ENCODE measurements at places on chromosomes 6 and 20. TPM values are rescaled to one million over a fixed set of nuclear protein-coding genes. Genes with fewer than 3 reads are reported as not detected.

PHF1 gene
- total RNA-seq: 51.4 TPM

DNA sequence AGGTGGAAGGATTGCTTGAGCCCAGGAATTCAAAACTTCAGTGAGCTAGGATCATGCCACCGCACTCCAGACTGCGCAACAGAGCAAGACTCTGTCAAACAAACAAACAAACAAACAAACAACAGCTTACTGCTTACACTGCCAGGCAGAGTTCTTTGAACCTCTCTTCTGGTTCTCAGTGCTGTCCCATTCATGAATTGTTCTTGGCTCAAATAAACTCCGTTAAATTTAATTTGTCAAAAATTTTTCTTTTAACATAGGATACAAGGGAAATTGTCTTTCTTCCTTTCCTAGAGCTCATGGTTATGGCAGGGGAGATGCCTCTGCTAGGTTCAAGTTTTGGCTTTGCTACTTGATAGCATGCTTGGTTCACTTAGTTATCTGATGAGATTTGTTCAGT is 29.7 kb upstream of the RFPL4B start:
- DNase-seq: no peak
- peaks cover 29% of the 10 kb centered on the region for H3K27me3 ChIP-seq
- no peaks in the 10 kb centered on the region for H3K4me1 ChIP-seq
- H3K4me3 ChIP-seq: no peak overlapping the region

- H3K27me3 ChIP-seq: no peaks in the 10 kb centered on the region
- no peak overlapping the region for H3K4me3 ChIP-seq
- DNase-seq: no peak
- no peak overlapping the region for H3K27ac ChIP-seq
- peaks cover 51% of the 10 kb centered on the region for H3K36me3 ChIP-seq
Observed at GRCh38 chr6:36374972-36375371, 12.5 kb downstream of the ETV7 start.

- no peaks in the 10 kb centered on the region for H3K27me3 ChIP-seq
- no peak overlapping the region for H3K27ac ChIP-seq
- peak overlapping the region; percentile 73 for H3K4me3 ChIP-seq
Observed at GRCh38 chr6:119350952-119351372, 1.4 kb upstream of the MAN1A1 start.

- peaks cover 34% of the 10 kb centered on the region for H3K36me3 ChIP-seq
- peaks cover 37% of the 10 kb centered on the region for H3K4me1 ChIP-seq
- no peak overlapping the region for H3K4me3 ChIP-seq
- DNase-seq: no peak
Observed at GRCh38 chr6:16504609-16505008, 256.7 kb downstream of the ATXN1 start.

DNA sequence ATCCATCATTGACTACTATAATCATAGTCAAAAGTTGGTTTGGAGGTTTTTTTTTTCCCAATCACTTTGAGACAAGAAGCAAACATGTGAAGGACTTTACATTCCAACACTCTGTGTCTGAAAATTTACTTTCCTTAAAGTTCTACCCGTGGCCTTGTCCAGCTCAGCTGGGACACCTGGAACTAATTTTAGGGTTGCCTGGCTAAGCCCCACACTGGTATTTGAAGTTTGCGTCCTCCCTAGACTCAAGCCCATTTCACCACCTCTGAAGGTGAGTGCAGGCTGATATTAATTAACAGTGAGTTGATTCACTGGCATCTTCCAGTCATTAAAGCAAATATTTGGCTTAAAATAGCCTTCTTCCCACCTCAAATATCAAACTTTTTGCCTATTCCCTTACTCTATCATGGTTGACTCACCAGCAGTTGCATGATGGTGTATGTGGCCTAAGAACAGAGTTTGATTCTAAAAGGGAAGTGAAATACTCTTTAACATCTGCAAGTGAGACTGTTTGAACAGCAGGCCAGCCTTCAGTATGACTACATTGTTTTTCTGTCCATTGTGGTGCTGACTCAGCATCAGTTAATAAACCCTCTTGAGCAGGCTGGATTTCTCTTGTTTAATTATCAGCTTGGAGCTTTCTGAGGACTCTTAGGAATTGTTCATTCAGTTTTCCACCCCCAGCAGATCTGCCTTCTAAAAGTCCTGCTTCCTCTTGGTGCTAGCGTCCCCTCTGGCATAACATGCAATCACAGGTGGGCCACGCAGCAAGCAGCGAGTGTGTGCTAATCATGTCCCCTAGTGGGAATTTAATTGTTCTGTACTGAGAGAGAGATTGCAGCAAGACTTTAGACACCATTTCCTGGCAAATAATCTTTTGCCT is 1.8 kb upstream of the PRDM1 start:
- peak overlapping the region; percentile 71 for H3K27ac ChIP-seq
- no peaks in the 10 kb centered on the region for H3K27me3 ChIP-seq
- H3K4me3 ChIP-seq: peak overlapping the region; percentile 22
- H3K4me1 ChIP-seq: peaks cover 50% of the 10 kb centered on the region
- H3K36me3 ChIP-seq: peaks cover 38% of the 10 kb centered on the region

LPA gene
- not detected for total RNA-seq

DNA sequence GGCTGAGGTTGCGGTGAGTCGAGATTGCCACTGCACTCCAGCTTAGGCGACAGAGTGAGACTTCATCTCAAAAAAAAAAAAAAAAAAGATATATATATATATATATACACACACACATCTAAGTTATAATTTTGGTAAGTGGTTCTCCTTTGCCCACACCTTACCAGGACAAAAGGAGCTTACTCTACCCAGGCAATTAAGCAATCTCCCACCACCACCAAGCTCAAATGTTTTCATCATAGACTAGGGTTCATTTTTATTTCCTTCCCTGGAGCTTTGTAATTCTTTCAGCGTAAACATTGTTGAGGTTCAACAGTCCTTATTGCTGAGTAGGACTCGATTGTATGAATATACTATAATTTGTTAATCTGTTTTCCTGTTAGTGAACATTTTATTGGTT is 23.5 kb downstream of the AMD1 start:
- DNase-seq: no peak
- H3K4me3 ChIP-seq: no peak overlapping the region
- peaks cover 66% of the 10 kb centered on the region for H3K36me3 ChIP-seq
- no peaks in the 10 kb centered on the region for H3K4me1 ChIP-seq
- H3K27me3 ChIP-seq: no peaks in the 10 kb centered on the region
